Osteoblast (primary cell): ENCODE measurements at places on chromosomes 2 and 18.

DNA sequence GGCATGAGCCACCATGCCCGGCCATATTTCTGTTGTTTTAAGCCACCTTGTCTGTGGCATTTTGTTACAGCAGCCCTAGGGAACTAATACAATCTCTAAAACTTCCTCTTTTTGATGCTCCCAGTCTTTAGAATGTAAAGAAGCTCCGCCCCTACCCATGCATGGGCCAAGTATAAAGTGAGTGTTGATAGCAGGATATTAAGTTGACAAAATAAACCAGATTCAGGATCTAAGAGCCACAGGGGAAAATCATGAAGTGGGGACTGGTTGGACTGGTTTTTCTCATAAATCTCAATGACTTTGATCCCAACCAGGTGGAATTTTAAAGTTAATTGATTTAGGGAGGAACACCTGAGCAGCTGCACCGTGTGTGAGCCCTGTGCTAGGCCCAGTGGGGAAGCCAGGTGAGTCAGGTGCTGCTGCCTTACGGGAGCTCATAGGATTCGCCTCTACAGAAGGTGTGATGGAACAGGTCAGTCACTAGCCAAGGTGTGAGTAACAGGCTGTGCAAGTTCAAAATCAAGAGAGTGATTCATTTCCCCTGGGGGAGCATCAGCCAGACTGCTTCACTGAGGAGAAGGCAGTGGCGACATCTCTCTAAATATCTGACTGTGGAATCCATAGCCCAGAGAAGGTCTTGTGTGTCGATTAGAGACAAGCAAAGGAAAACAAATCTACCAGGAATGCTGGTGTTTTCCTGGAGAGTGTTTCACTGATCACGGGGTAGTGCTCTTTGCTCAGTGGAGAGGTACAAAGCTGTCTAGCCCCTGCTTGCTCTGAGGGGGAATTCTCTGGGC lies 63.0 kb upstream of the MSH2 start:
- DNase-seq, result peak; percentile 73

DNA sequence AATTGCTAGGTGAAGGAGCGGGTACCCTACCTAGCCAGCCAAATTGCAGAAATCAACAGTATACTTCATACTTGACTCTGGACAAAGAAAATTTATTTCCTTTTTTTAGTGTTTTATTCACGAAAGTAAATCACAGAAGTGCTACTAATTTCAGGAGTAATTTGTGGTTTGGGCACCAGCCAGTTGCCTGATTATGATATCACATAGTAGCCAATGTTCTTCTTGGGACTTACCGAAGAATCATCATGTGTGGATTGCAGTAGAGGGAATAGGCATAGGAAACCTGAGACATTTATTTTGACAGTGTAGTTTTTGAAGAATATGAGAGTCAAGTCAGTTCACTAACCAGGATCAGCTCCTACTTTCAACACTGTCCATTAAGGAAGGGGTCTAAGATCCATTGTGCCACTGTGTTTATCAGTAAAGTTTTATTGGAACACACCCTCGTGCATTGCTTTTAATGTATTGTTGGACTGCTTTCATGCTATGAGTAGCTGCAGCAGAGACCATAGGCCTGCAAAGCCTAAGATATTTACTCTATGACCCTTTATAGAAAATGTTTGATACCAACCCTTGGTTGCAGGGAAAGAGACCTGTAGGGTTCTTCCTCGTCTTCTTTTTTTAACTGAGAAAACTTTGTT lies 32.1 kb downstream of the TNFRSF11A start:
- DNase-seq, result no peak

- peak; percentile 56 for DNase-seq
These were observed 42.8 kb upstream of the KCNG2 start for GRCh38 chr18:79754831-79755351.

GRCh38 chr2:3703757-3704355 lies 481 bp downstream of the DCDC2C start:
- DNase-seq, result no peak

- DNase-seq, result no peak
These were observed 26.6 kb downstream of the METTL8 start for GRCh38 chr2:171407030-171407675.

DNA sequence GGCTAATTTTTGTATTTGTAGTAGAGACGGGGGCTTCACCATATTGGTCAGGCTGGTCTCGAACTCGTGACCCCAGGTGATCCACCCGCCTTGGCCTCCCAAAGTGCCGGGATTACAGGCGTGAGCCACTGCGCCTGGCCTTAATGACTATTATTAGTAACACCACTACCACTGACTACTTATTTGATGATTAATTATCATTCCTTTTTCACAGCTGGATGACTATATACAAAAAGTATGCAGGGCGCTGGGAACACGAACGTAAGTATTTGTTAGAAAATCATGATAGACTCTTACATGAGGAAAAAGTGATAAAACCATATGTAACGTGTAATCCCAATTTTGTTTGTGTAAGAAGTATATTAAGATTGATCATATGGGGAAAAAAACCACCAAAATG lies 21.6 kb downstream of the DARS1 start:
- no peak for DNase-seq
